ENCODE measurements at places on chromosomes 3 and 15.

- DNase-seq, result peak; percentile 55
Observed at GRCh38 chr3:172595664-172596393, 72.6 kb upstream of the TNFSF10 start.

DNA sequence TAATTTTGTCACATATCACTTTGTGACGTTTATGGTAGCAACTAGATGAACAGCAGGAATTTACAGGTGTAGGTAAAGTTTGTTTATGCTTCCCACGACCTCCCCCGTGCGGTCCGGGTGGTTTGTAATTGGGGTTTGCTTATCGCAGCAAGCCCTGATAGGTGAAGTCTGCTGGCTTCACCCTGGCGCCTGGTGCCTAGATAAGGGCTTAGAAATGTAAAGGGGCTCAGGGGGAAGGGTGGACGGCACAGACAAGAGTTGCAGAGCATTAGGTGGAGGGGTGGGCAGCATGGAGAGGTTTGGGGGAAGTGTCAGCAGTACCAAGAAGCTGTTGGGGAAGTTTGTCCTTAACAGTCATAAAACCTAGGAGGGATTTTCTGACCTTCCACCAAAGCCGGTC is 108.1 kb upstream of the RNF7 start:
- DNase-seq, result no peak

- DNase-seq, result peak; percentile 13
Observed at GRCh38 chr3:71784201-71784913, 591 bp downstream of the PROK2 start.

DNA sequence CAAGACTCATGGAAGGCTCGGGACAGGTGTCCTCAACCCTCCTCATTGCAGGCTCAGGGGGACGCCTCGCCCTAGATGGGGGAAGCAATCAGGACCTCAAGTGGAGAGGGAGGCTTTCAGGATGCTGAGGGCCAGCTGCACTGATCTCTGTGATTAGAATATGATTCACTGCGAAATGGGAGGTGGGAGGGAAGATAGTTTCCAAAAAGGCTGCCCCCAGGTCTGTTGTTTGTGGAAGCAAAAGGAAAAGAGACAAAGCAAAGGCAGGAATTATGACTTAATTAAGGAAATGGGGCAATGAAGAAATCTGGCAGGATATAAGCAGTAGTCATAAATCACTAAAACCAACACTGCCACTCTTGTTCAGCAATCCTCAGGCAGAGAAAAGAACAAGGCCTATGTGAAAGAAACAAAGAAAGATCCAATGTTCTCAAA is 85.6 kb upstream of the ABHD17C start:
- no peak for DNase-seq

DNA sequence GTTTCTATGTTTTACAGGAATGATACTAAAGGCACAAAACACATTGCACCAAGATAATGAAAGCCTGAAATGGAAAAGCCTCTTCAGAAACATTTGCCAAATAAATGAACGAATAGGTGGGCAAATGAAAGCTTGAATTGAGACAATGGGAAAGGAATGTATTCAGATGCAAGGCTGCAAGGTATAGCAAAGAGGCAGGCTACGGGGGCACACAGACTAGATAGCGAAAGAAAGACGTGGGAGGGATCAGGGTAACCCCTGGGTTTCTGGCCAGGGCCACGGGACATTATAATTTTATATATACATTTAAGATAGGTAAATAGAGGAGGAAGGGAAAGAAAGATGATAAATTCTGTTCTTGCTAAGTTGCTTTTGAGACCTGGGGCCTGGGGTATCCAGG is 95.9 kb upstream of the NLGN1 start:
- DNase-seq, result no peak

GRCh38 chr3:175526609-175527280 is 667.6 kb downstream of the NAALADL2 start:
- DNase-seq, result no peak

DNA sequence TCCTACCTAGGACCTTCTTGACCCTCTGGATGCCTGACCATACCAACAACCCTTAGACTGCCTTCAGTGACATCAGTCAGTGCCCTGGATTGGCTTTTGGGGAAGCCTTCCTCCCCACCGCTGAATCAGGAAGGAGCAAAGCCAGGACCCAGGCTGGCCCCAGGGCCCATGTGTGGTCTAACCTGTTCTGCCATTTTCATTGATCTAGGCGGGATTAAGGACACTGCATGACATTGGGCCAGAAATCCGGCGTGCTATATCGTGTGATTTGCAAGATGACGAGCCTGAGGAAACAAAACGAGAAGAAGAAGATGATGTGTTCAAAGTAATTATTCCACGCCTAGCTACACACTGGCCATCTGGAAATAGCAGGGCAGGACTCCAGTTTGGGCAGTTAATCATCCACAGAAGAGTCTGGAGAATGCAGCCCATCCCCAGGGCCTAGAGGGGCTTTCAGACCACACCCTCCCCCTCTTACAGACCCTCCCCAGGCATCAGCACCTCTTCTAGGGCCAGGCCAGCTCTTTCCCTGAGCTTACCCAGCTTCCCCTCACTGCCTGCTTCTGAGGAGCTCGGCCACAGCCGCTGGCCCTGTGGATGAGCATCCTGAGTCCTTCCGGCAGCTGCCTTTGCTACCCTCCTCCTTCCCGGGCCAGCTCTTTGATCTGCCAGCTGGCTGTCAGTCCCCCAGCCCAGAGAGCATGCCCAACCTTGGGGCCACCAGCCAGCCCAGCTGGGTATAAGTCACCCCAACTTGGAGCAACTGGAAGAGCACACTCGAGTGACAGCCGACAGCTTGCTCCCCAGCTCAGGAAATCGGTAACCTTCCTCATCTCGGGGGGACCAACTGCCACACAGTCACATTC is 45.9 kb downstream of the CHDH start:
- DNase-seq, result no peak
